ENCODE measurements at places on chromosomes 7 and 10.

- no peak for DNase-seq
Measured at GRCh38 chr7:147106746-147107145, 990.1 kb downstream of the CNTNAP2 start.

DNA sequence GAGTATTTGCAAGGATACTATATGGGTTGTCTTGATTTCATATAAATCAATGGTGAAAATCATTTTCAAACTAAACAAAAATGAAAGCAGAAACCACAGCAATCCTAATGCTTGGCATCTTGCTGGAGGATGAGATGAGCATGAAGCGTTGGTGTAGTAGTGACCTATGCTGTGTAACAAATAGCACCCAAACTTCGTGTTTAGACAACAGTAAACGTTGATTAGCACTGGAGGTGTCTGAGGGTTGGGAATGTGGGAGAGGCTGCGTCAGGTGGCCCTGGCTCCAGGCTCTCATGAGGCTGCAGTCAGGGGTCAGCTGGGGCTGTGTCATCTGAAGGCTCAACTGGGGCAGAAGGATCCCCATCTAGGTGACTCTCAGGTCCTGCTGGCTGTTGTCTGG is 67.8 kb downstream of the MICALL2 start:
- no peak for DNase-seq

DNA sequence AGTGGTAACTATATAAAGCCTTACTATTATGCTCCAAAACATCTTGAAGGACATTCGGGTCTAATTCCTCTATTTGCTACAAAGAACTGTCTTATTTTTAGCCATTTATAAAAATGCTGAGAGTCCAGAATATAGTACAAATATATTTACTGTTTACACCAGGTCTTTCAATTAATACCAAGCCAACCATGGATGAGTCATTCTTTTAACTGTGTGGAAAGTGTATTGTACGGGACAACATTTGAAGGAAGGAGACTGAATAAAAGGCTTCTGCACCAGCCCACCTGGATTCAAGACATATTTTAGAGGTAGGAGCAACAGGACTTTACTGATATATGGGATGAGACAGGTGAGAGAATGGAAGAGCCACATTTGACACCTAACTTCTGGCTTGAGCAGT is 35.4 kb downstream of the MASTL start:
- no peak for DNase-seq

- DNase-seq, result no peak
Measured at GRCh38 chr10:126243306-126243705, 145.0 kb downstream of the ADAM12 start.

DNA sequence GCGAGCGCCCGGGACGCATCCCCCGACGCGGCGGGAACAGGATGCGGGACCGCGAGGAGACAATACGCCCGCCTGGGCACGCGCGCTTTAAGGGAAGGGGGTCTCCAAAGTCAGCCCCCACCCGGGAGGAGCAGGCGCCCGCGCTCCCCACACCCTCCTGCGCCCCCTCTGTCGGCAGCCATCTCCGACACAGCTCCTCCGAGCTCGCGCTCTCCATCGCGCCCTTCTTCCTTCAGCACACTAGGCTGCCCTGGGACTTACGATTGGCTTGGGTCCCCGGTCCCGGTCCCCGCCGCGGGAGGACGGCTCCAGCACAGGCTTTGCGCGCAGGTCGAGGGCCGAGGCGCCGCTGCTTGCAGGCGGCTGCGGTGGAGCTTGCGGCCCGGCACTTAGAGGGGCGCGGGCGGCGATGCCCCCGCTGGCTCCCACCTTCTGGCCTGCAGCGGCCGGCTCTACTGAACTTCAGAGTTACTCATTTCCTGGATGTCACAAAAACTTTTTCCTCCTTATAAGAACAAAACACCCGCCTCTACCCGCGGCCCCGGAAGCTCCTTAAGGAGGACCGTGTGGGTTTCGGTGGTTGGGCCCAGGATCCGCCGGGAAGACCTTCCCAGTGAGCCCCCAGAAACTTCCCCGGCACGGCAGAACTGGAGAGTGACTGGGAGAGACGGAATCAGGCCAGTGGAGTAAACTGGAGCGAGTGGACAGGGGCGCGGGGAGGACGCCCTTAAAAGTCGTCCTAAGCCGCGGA is at the start of gene ITPRIP:
Gene ITPRIP, minus strand, starts transcription at position 481 of the 751 bp plus-strand sequence. CDS start 22,414 bp downstream, outside the sequence.
- DNase-seq, result peak; percentile 88

- DNase-seq, result no peak
Measured at GRCh38 chr7:78223598-78223997, 425.0 kb downstream of the PHTF2 start.

- peak; percentile 38 for DNase-seq
Measured at GRCh38 chr7:127885843-127886242, 145.4 kb downstream of the LRRC4 start.

DNA sequence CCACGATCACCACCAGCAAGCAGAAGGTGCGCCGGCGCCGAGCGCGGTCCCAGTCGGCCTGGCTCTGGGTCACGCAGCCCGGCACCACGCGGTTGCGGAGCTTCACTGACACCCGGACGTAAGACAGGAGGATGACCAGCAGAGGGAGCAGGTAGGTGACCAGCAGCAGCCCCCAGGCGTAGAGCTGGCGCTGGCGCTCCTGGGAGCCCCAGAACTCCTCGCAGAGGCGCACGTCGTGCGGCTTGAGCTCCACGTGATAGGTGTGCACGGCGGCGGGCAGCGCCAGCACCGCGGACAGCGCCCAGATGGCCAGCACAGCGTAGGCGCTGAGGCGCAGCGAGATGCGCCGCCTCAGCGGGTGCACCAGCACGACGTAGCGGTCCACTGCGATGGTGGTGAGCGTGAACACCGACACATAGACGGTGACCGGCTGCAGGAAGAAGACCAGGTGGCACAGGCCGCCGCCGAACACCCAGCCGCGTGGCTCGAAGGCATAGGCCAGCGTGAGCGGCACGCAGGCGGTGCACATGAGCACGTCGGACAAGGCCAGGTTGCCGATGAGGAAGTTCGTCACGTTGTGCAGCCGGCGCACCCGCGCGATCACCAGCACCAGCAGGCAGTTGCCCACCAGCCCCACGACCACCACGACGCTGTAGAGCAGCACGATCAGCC is 920 bp downstream of the PRLHR start:
- peak; percentile 51 for DNase-seq

- DNase-seq, result peak; percentile 27
Measured at GRCh38 chr10:79417266-79417665, 28.2 kb downstream of the ZCCHC24 start.

DNA sequence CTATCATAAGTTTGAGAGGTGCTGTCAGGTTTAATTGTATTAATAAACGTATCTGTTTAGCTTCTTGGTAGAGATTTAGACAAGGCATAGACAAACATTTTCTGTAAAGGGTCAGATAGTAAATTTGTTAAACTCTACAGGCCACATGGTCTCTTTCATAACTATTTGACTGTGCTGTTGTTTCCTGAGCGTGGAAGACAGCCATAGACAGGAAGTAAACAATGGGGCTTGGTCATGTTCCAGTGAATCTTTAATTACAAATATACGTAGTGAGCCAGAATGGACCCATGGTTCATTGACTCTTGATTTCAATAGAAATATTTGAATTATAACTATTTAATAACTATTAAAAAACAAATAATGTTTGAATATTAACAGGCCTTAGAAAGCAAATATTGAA is 451.1 kb downstream of the SH2D4B start:
- DNase-seq, result no peak

DNA sequence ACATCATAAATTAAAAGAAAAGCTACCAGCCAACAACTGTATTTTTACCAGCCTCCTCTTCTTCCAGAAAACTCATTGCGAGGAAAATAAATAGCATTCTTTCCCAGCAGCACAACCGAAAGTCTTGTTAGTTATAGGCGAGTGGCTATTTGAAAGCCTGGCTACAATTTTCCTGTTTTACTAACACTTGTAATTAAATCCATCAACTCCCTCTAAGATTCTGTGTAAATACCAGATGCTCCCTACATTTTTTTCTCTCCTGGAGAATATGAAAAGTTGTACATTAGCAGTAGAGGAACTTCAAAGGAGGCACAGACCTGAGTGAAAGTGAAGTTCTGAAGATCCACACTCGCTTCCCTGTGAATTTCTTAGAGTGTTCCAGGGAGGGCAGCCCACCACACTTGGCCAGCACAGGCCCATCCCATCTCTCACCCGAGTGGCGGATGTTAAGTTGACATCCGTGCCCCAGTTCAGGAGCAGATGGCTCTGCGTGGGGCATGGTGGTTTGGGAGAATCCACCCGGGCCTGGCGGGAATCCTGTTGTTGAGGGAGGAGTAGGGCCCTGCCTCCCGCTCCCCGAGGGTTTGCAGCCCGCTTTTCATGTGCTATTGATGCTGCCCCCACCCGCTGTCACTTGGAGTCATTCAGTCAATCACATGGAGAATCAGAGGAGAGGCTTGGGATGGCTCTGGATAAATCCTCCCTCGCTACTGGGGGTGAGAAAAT is 451.0 kb upstream of the GALNT17 start:
- no peak for DNase-seq

DNA sequence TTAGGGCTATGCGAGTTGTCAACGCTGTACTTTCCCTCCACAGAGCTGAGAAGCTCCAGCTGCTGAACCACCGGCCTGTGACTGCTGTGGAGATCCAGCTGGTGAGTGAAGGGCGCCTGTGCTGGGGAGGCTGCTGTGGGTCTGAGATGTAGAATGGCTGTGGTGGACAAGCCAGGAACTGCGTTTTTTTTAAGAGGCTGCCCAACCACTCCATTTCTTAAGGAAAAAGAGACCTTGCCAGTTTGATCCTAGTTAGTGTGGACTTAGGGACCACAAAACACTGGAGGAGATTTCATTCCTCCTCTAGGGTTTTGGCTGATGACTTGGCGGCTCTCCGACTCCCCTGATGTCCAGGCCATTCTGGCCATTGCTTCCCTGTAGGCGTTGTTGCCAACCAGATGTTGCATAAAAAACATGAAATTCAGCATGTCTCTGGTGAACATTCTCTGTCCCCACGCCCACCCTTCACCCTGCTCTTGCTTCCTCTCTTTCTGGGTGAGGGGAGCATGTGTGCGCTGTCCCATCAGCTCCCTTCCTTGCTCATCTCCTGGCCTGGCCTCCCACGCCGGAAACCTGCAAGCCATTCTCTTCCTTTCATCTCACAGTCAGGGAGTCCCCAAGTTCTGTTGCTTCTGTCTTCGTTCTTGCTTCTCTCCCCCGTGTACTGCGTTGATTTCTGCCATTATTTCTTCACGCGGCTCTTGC is 30.9 kb downstream of the CRCP start:
- no peak for DNase-seq

GRCh38 chr10:132714096-132714985 is 71.6 kb downstream of the NKX6-2 start:
- no peak for DNase-seq

DNA sequence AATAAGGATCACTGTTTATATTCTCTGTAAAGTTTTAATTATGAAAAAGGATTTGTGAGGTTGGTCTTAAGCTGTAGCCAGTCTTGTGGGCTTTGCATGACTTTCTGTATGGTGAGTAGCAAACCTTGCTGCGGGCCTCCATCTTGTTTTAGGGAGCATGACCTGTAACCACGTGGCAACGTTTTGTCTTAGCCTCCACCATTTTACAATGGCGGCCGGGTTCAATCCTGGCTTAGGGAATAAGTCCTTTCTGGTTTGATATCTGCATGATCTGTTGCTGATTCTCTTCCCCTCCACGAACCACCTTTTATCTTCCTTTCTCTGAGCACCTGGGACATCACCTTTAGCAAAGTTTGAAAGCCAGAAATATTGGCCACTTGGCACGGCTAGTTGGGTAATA is 32.5 kb upstream of the OPTN start:
- no peak for DNase-seq

DNA sequence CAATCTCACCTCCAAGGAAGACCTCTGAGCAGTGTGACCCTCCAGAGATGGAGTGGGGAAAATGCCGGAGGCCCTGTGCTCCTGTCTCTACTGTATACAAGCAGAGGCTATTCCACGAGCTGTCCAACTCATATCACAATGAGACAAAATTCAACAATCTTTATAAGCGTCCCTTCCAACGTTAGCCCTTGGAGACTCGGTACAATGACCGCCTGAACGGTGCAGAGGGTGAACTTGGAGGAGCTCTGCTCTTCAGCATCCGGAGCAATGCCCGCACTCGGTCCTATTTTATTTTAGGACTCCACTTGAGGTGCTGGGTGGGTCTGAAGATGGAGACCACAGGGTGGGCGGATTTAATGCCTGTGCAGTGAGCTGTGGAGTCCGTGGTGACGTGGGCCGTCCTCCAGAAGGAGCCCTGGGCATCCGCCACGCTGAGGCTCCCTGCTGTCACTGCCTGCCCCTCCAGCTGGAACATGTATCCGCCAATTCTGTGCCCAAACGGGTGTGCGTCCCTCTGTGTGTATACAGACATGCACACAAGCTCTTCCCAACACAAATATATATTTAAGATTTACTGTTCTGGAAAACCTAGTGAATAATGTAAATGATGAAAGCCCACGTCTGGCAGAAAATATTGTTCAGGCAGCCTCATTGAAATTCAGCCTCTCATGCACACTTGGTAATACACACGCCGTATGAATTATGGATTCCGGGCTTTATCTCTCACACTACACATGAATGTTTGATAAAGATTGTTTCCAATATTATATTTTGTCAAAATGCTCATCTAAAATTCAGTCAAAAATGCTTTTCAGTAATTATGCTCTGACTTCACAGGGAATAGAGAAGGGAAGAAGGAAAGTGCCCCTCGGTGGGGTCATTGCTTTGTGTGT is 239.9 kb upstream of the ZMIZ1 start:
- no peak for DNase-seq

DNA sequence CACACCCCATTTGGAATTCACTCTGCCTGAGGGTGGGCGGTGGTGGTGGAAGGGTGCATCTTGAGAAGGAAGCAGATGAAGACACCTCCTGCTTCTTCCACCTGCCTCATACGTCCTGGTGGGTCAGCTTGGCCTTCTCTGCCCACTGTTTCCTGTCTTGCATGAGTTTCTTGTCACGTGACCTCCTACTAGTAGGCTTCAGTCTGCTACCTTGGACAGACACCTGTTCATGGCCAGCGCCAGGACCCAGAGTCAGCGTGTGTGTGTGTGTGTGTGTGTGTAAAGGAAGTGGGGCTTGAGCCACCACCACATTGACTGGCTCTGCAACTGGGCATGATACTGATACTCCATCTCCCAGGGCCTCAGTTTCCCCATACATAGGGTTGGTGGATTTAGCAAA is 17.1 kb upstream of the VPS37D start:
- DNase-seq, result no peak

DNA sequence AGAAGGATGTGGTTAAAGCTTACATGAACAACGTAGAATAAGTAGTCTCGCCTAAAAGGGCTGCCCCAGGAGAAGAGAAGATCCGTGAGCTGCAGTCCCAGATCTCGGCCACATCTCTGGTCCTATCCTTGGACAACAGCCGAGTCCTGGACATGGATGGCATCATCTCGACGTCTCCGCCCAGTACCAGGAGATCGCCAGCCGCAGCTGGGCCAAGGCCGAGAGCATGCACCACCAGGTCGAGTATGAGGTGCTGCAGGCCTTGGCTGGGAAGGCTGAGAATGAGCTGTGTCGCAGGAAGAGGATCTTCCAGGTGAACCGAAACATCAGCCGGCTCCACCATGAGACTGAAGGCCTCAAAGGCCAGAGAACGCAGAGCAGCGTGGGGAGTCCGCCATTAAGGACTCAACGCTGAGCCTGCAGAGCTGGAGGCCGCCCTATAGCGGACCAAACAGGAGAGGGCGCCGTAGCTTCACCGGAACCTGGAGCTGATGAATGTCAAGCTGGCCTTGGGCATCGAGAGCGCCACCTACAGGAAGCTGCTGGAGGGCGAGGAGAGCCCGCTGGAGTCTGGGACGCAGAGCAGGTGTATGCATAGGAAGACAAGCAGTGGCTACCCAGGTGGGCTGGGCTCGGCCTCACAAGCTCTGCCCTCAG is 22.2 kb downstream of the LIPK start:
- DNase-seq, result peak; percentile 44
